ENCODE measurements at places on chromosomes 12 and 14.
A peak's percentile ranks its signal among the peaks of the same experiment; 100 is the strongest.

DNA sequence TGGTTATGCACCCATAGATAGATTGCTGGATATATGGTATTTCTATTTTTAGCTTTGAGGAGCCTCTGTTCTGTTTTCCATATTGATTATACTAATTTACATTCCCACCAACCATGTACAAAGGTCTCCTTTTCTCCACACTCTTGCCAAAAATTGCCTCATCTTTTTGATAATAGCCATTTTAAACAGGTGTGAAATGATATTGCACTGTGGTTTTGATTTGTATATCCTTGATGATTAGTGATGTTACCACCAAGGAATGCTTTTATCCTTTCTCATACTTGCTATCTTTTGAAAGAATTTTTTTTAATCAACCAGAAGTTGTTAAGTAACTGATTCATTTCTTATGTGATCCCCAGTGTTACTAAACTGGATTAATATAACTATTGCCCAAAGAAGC, 60.0 kb downstream of the BBS10 start:
- DNase-seq, result no peak

- no peak for DNase-seq
These were observed 40.0 kb upstream of the PAPOLA start for GRCh38 chr14:96461950-96462798.

DNA sequence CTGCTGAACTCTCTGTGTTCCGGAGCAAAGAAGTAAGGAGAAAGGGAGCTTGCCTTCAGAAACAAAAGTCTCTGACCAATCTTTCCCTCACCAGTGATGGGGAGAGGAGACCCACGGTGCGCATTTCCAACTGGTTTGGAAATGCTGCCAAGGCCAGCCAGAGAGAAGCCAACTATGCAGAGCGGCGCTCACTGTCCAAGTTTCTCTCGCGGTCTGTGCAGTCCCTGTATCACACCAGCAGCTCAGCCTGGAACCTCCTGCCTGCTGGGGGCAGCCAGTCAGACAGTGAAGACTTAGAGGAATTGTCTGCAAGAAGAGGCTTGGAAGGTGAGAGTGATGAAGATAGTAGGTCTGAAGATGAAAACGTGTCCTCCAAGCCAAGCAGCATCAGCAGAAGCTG, 206.2 kb downstream of the NAV3 start:
- DNase-seq, result no peak

- peak; percentile 2 for DNase-seq
These were observed 190.2 kb downstream of the FSCB start for GRCh38 chr14:44316647-44317440.

- no peak for DNase-seq
These were observed 24.3 kb downstream of the VCPKMT start for GRCh38 chr14:50092006-50092555.

GRCh38 chr12:45944771-45945170, 45.6 kb downstream of the SCAF11 start:
- DNase-seq, result no peak

- DNase-seq, result peak; percentile 38
These were observed 20.9 kb upstream of the SCFD1 start for GRCh38 chr14:30600922-30601918.

GRCh38 chr14:79411403-79412174, 799.7 kb downstream of the DIO2 start:
- no peak for DNase-seq

- DNase-seq, result no peak
These were observed 109.3 kb downstream of the ITPR2 start for GRCh38 chr12:26723379-26724308.

DNA sequence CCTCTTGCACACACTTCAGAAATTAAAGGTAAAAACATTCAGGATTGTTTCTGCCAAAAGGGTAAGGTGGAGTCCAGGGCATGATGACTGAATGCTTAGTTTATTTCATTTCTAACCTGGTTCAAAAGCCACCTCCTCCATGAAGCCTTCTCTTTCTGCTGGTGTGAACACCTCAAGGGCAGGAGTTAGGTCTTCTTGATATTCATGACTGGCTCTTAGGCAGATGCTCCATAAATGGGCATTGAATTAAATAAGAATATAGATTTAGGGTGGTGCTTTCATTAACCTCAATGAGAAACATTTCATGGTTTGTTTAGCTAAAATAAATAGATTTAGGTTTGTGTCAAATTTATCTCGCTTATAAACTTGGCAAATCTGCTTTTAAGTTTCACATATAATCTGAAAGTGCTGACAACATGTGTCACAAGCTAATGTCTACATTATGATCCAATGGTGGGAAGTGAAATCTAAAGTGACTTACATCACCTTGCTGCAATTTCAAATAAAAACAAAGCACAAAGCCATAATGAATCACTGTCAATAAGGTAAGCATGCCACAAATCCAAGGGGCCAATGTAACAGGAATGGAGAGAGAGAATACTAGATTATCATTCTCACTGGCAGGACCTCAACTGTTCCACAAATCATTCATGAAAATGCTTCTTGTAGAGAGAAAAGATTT, 72.7 kb upstream of the GRIP1 start:
- no peak for DNase-seq

DNA sequence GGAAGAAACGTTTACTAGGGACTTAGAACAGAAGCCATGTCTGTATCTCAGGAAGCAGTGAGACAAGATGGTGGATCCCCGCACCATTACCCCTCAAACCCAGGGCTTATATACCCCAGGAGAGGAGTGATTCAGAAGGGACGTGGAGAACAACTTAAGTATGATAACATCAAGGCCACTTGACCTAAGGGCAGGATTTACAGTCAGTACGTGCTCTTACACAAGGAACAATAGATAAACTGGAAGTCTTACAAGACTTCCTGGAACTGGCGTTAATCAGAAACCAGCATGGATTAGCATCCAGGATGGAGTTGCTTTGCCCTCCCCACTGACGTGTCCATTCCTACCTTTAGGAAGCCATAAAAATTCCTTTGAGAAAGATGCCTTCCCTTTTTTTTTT, 8.6 kb upstream of the ETFBKMT start:
- no peak for DNase-seq

DNA sequence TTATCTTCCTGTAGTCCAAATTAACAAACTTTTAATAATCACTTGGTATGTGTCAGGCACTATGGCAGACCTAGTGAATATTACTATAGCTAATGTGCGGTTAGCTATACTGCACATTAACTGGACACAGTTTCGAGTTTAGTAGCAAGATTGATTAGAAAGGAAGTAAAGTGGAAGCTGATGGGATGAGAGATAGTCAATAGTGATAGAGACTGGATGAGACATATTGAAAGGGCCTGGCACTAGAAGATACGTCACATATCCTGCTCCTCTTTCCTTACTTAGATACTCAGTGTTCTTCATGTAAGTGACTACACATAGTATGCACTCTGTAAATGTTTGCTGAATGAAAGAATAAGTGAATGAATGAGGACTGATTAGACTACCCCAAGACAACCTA, 5.5 kb downstream of the TBK1 start:
- DNase-seq, result no peak

- DNase-seq, result no peak
These were observed 184.4 kb upstream of the FKBP4 start for GRCh38 chr12:2610358-2610757.

DNA sequence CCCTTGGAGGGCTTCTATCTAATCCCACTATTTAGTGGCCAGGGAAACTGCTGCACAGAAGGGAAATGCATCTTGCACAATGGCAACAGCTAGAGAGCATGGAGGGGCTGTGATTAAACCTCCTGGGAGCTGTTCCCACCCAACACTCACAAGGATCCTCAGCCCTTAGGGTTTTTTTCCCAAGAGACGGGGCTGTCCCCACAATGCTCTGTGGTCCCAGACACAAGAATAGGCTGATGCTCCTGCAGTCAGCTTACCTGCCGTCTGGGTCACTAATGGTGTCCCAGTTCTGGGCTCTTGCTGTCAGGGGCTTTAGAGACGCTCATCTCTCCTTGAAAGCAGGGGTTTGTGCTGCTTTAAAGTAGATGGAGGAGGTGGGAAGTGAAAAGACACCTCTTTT, 4.6 kb downstream of the SERPINA1 start:
- DNase-seq, result no peak

DNA sequence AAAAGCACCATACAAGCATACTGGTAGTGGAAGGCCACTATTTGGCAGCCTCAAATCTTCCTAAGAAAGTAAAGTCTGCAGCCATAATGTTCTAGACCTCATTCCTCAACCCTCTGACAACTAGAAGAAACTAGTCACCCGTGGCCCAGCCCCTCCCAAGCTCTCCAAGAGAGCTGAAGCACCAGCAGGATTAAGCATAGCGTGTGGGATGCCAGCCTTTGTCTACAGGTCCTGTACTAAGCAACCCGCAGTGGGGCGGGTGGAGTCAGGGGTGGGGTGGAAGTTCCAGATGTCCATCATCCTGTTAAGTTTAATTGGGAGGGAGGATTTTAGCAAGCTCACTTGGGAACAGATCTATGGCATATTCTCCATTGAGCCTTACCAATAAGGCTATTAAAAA, 14.2 kb downstream of the SLC11A2 start:
- no peak for DNase-seq

- DNase-seq, result no peak
These were observed 1.9 kb downstream of the IFNG-AS1 start for GRCh38 chr12:67991158-67991557.

- DNase-seq, result no peak
These were observed 117.3 kb downstream of the MED13L start for GRCh38 chr12:116160231-116160630.

GRCh38 chr12:86158956-86159355, 97.2 kb downstream of the MGAT4C start:
- no peak for DNase-seq

- DNase-seq, result no peak
These were observed 302.8 kb downstream of the FSCB start for GRCh38 chr14:44204061-44204835.

GRCh38 chr12:112303004-112303403, 79.2 kb downstream of the HECTD4 start:
- DNase-seq, result no peak

GRCh38 chr14:100776681-100777365, 49.1 kb upstream of the MEG3 start:
- no peak for DNase-seq

GRCh38 chr14:87175175-87175574, 817.8 kb downstream of the GALC start:
- no peak for DNase-seq

DNA sequence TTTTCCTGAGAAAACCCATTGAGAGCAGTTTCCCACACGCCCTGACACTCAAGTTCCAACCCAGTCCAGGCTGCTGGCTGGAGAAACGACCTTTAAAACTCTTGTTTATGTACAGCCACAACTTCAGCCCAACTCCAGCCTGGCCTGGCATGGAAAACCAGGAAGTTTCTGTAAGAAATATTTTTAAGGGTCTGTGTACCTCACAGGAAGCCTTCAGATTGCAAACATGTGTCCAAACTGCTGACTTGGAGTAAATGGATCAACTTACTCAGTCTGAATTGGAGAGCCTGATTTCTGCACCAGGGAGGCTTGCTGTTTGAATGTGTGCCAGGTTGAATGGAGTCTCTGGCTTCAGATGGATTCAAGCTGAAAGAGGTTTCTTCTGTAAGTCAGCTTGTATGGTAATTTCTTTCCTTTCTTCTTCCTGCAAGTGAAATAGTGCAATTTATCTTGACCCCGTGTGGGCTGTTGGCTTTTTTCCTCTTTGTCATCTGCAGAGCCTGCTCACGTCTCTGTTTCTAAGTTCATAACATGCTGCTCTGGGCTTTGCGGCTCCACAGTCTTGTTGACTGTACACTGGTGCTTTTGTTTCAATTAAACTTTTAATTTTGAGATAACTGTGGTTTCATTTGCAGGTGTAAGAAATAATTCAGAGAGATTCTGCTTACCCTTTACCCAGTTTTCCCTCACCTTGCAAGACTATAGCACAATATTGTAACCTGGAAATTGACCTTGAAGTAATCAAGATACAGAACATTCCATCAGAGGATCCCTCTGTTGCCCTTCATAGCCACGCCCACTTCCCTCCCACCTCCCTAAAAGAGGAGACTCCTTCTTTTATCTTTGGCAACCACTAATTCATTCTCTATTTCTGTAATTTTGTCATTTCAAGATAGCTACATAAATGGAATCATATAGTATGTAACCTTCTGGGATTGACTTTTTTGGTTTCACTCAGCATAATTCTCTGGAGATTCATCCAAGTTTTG, 109.7 kb upstream of the PRMT8 start:
- DNase-seq, result no peak

- no peak for DNase-seq
These were observed 526.6 kb upstream of the SEL1L start for GRCh38 chr14:82060219-82060618.

DNA sequence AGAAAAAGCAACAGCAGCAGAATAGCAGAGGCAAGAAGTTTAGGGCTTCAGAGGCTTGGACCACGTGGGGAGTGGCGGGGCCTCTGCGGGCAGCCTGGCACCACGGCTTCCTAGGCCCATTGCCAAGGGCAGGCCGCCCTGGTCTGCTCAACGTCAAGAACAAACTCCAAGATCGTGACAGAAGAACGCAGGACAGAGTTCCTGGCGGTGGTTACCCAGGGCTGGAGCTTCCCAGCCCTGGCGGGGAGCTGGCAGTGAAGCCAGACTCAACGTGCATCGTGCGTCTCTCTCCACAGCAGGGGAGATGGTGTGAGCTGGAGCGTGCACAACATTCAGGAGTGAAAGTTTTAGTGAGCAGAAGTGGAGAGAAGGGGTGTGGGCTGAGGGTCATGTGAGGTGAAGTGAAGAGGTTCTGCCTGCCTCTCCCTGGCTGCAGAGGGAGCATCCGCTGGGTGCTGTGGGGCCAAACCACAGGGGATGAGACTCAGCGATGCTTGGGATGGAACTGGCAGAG, 13.9 kb upstream of the CACNA2D4 start:
- DNase-seq, result peak; percentile 78

GRCh38 chr12:21818627-21819026, 44.1 kb upstream of the KCNJ8 start:
- no peak for DNase-seq

DNA sequence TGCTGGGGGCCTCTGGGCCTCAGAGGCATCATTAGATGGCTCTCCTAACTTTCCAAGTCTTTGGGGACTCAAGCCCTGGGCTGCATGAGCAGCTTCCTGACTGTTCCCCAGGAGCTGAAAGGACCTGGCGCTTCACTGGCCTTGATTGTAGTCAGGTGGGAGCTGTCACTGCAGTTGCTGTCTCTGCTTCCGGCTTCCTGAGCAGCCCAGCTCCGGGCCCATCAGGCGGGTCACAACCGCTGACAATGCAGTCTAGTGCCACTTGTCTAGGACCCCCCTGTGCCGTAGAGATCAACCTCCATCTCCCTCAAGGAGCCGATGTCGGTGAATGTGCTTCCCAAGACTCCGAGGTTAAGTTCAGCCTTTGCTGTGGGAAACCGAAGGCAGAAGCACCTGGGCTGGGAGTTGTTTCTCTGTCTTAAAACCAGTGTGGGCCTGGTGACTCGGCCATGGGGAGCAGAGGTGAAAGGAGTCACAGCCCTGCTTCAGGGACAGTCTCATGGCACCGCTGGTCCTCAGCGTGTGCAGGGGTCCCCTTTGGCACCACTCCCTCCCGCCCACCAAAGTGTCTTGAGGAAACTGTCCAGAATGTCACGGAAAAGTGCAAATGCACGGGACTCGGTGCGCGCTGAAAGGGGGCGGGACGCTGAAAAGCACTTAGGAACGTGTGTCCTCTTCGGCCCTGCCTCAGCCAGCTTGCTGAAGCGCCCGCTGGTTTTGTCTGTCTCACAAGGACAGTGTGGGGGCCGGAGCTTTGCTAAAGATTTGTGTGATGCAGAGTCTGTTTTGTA, 44.8 kb downstream of the PRIMA1 start:
- no peak for DNase-seq
